ENCODE measurements at places on chromosomes 4 and X.
A peak's percentile ranks its signal among the peaks of the same experiment; 100 is the strongest.

DNA sequence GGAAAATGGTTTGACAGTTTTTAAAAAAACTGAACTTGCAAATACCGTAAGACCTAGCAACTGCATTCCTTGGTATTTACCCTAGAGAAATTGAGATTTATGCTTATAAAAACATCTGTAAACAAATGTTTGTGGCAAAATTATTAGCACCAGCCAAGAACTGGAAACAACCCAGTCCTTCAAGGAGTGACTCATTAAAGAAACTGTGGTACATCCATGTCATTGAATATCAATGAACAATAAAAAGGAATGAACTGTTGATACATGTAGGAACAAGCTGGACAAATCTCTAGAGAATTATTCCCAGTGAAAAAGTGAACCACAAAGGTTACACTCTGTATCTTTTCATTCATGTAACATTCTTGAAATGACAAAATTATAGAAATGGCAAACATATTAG is 240.2 kb upstream of the ADAMTS3 start:
- DNase-seq = no peak

DNA sequence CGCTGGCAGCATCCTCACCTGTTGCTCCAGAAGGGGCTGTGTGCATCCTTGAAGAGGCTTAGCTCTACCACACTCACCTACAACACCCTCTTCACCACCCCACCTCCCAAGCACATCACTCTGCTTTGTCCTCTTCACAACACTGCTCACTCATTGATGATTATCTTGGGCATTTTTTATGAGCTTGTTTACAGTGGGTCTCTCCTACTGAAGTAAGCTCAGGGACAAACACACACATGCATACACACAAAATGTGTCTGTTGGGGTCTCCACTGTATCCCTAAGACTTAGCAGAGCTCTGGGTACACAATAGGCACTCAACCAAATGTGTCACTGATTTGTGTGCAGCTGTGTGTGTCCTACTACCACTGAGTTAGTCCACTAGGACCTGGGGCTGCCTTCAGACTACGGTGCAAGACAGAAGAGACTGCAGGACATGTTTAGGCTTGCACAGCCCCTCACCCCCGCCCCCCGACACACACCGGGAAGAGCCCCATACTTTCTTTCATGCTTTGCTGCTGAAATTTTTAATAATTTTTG is 1.3 kb upstream of the GABRE start:
- DNase-seq = no peak

GRCh38 chrX:96183843-96184242 is 500.8 kb upstream of the DIAPH2 start:
- DNase-seq = peak; percentile 1

- DNase-seq = no peak
Observed at GRCh38 chrX:150984169-150984824, 1.2 kb downstream of the HMGB3 start.

DNA sequence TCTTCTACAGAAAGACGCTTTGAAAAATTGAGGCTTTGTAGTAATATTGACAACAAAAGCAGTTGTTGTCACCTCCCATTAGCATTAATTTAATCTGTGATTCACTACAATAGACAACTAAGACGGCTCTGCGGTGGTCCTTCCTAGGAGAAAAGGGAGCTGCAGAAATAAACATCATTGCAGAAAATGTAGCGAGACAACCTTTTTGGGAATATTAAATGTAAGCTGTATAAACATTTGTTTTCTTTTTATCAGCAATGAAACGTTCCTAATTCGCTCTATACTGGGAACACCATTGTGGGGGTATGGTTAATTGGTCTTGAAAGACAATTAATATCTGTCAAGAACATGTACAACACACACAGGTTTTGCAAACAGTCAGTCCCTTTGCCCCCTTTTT is 583.3 kb upstream of the TENM3 start:
- no peak for DNase-seq

DNA sequence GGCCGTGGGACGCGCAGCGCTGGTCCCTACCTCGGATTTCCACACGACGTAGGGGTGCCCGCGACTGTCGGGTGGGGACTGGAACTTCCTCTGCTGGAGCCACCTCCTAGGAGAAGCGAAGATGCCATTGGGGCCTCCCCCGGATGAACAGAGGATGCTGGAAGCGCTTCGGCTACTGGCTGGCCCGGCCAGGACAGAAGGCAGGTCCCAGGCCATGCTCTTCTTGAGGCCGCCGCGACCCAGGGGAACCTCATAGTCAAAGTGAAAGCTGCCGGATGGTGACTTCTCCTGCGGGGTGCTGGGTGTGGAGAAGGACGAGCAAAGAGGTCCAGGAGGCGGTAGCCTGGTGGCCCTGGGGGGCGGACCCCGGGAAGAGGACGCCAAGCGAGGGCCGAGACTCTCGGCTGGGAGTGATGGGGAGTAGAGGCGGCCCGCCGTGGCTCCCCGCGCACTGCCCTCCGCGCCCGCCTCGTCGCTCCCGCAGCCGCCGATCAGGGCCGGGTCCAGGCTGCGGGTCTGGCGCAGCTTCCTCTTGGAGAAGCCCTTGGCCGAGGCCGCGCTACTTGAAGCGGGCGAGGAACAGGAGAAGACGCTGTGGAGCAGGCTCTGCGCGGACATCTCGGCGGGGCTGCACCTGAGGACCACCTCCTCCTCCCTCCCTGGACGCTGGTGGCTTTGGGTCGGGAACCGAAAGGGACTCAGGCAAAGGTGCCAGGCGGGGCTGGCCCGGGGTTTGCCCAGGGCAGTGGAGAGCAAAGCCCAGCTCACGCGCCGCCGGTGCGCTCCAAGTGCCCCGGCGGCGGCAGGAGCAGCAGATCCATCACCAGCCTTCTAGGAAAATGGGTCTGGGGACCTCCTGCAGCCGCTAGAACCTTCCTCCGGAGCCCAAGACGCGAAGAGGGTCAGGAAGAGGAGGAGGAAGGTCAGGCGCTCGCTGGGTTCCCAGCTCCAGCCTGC is 1.2 kb downstream of the ARHGAP6 start:
- DNase-seq = no peak

DNA sequence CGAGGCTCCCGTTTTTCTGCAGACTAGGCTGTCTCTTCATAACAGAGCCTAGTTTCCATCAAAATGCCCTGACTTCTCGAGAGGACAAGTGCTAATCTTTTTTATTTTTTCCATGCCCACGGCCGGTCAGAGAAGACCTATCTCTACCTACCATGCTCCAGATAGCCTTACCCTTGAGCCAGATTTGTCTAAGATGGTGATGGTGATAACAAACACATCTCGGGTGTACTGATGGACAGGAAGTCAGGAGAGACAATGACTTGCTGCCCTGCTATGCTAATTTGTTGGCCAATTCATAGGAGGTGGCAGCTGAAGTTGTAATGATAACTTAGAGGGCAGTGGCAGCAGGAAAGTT is 42.2 kb upstream of the NKRF start:
- no peak for DNase-seq
